ENCODE measurements at places on chromosomes 12 and 14. TPM values are rescaled to one million over a fixed set of nuclear protein-coding genes. Genes with fewer than 3 reads are reported as not detected.

DNA sequence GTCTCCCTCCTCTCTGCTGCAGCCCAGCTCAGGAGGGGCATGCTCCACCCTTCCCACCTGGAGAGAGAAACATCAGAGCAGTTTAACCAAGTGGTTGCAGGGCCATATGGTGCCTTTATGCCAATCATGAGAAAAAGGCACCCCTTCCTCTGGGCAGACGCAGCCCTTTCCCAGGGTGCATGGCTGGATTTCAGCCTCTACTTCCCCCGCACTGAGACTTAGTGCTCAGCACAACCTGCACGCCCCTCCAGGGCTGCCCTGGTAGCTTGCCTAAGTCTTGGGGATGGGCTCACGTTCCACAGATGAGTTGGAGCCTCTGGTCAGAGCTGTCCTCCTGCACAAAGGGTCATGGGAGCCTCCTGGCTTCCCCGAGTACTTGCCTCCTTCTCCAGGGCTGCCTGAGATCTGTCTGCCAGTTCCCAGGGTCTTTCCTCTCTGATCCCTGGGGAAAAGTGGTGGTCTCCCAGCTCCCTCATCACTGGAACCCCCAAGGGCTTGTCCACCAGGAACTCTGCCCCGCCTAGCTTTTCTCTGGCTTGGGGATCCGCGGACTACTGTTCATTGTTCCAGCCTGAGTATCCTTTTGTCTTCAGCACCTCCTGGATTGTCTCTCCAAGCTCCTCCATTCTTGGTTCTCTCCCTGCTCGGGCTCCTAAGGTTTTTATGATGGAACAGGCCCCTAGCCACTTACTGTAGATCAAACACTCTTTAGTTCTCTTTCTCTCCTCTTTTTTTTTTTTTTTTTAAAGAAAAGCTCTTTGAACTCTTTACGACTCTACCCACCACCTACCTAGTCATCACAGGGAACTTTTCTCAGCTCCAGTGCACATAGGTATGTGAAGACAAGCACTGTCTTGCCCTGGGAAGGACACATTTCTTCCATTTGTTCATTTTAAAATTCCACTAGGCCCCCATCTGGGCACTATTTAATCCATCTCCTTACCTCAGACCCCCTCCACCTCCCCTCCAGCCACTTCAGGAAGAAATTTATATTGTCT, 6.1 kb upstream of the KRT74 start:
- DNase-seq, result no peak

- no peak for DNase-seq
Observed at GRCh38 chr14:100488057-100488456, 99.2 kb downstream of the BEGAIN start.

GRCh38 chr14:80216818-80217217, 5.5 kb upstream of the DIO2 start:
- DNase-seq, result no peak

DNA sequence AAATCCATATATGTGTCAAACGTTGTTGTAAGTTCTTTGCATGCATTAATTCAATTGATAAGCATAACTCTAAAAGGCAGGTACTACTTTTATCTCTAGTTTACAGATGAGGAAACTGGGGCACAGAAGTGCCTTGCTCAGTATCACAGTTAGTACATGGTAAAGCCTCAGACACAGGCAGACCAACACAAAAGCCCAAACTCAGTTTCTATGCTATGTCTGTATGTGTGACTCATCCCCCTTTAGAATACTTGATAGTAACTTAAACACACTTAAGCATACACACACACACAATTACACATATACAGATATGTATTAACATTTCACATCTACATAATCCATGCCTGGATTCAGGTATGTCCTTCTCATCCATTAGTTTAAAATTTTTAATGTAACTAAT, 88.0 kb downstream of the EPS8 start:
- DNase-seq, result peak; percentile 57

DNA sequence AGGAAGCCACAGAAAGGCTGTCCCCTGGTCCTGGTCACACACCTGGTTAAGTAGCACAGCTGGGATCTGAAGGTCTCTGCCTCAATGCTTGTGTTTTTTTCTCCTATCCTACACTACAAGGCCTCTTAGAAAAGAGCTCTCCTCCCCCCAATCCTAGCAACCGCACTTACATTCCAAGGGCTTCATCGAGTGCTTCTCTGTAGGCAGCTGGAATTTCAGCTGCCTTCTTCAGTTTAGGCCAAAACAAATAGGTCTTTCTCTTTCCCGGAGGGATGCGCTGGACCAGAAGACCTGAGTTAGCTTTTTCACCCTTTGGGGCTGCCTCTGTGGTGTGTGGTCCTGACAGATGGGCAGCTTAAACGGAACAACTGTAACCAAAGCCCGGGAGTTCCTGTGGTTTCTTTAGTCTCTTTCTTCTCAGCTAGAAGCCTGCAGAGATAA, 109.7 kb downstream of the GPATCH2L start:
- no peak for DNase-seq

- DNase-seq, result no peak
Observed at GRCh38 chr12:599756-600155, 63.5 kb downstream of the NINJ2 start.

The APOF gene
- total RNA-seq, result not detected

The CLMN gene
- total RNA-seq, result 4.2 TPM
